IPS DF 6.9 (cell line): ENCODE measurements at places on chromosomes 6 and 20.

DNA sequence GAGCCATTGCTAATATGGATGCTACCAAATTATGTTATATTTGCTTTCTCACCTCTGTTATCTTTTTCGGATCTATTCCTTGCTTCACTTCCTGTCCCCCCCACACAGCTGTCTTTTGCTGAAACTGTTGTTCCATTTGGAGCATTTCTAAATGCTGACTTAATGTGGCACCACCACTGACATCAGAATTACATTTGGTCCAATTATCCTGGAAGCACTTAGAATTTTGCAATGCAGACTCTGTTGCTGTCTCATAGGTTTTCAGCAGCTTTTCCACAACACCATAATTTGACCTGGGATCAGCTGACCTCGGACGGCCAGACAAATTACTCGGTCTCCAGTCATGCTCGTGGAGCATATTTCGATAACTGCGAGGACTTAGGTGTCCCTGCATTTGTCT lies 12.8 kb downstream of the KIAA0408 start:
- no peak for DNase-seq

DNA sequence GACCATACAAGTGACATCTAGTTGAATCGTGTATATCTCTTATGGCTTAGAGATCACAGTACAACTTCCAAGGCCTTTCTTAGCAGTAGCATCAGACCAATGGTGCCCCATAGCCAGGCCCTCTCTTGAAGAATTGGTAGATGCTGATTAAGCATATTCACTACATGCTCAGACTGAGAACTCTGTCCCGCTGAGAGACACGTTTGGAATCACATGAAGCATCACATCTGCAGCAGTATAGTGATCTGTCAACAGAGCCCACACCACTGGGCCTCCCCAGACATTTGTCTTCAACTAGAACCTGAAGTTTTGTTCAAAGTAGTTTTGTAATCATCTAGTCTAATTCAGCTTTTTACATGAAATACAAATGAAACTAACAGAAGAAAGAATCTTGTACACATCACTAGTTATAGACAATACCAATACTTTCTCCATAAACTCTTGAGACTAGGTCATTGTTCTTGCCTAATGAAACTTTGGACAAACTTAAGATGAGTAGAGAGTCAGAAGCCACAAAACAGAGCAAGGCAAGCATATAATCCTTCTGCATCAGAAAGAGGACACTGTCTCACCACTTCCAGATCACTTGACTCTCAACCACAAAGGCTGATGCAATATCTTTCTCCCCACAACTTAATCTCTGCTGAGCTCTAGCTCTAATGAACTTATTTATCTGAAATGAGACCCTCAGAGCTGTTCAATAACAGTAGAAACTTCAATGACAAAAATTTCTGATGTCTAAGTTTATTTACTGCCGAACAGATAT lies 182.7 kb downstream of the TBX18 start:
- DNase-seq = no peak

DNA sequence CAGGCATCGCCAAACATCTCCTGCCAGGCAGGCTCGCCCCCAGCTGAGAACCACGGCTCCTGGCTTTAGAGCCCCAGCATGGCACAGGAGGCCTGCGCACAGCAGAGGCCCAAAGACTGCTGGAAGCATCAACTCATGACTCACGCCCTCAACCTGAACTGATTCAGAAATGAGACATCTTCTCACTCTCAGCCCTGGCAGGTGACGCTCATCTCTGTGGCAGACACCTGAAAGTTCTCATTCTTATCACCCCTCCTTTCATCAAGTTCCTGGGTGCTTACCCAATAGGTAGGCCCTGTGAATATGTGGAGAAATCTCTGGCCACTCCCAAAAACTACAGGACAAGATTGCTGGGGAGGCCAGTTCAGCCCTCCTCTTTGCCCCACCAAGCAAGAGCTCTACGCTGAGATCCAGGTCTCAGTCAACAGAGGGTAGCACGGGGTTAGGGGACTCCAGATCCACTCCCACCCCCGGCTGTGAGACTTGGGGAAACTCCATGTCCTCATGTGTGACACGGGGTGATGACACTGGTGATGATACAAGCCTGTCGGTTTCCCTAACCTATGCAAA lies 11.3 kb downstream of the NFATC2 start:
- DNase-seq = no peak

DNA sequence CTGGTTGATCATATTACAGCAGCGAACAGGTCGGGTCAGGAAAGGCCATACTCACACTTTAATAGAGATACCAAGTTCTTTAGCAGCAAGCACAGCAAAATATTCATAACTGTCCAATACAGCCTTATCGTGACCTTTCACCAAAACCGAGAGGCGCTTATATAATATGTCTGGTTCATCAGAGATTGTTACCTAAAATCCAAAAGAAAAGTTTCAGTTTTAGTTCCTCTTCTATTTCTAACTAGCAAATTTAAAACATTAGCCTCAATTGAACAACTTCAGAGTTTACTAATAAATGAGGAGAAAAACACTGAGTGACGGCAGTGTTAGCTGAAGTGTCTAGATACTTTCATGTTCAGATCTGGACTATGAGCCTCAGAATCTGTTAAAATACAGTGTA lies 5.9 kb downstream of the MRPS10 start:
- no peak for DNase-seq

DNA sequence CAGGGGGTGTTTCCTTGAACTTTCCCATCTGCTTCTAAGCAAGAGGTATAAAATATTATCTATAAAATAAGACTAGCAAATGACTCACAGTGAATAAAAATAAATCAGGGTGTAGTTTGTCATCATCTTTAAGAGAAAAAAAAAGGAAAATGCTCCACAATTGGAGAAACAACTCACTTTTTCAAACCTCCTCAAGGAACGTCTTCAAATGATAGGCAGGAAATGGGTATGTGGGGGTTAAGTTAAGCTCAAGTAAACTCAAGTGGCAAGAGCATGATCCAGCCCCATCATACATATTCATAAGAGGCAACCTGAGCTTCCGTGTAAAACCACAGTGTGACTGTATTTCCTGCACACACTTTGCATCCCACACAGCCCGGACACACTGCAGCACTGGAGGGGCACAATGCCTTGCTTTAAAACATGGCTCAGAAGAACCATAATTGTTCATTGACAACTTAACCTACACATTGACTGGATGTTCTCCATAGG lies 58.5 kb upstream of the CEP85L start:
- no peak for DNase-seq

DNA sequence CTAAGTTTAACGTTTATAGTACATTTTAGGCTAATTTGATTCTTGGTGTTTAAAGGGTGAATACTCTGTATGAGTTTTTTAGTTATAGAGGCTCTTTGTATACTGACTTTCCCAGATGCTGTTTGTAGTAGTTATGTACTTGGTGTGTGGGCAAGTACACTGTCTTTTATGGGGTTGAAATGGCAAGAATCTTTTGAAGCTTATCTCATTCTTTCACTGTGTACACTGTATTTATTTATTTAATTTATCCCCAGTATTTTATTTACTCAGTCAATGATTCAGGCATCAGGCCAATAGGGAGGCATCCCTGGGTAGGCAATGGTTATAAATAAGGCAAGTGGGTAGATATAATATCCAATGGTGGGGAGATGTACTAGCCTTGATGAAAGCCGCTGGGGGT lies 277.0 kb upstream of the PTCHD4 start:
- DNase-seq = no peak

GRCh38 chr20:23255716-23256385 lies 94.7 kb upstream of the NXT1 start:
- no peak for DNase-seq

- no peak for DNase-seq
Observed at GRCh38 chr20:57738484-57738883, 28.7 kb upstream of the PMEPA1 start.

GRCh38 chr6:168381726-168382458 lies 59.1 kb upstream of the SMOC2 start:
- DNase-seq = no peak

DNA sequence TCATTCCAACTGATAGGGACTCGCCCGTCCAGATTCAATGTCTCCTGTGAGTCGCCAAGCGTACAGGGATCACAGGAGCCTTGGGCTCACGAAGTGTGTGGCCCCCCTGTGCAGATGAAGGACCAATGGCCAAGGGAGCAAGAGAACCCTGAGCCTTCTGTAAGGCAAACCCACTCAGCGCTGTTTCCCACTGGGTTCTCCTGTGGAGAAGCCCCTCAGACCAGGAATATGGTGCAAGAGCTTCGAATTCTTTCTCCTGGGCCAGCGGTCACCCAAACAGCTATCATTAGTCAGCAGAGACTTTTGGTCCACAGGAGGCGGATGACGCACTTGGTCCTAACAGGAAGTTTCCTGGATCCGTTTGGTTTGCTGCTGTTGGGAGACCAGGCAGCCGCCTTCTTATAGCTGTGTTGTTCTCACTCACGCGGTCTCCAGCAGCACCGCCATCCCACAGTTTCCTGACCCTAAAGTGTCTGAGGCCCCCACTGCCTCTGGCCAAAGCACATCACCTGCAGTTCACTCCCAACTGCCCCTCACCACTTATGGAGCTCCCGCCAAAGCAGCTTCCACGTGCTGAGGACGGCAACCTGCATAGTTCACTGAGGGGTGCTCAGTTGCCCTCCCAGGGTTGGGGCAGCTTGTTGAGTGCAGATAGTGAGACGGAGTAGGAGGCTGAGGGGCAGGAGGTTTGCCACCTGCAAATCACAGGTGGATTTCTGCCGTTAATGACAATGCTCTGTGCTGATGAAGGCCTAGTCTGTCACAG lies 268.6 kb downstream of the ERMARD start:
- no peak for DNase-seq

DNA sequence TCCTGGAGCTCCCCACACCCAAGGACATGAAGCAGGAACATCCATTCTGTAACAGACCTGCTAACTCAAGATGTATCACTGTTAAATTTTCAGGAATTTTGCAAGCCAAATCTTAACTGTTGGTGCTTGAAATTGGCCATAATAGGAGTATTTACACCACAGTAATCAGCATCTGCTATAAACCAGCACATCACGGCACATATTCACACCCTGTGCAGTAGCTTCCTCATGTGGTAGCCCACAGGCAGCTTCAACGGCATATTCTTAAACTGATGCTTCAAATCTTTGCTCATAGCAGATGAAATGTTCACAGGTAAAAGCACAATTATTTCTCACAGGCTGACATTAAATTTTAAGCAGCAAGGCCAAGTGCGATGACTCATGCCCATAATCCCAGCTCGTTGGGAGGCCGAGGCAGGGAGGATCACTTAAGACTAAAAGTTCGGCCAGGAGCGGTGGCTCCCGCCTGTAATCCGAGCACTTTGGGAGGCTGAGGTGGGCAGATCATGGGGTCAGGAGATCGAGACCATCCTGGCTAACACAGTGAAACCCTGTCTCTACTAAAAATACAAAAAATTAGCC lies 43.5 kb upstream of the LYRM2 start:
- no peak for DNase-seq

- no peak for DNase-seq
Observed at GRCh38 chr6:162690158-162690557, 37.4 kb downstream of the PRKN start.

DNA sequence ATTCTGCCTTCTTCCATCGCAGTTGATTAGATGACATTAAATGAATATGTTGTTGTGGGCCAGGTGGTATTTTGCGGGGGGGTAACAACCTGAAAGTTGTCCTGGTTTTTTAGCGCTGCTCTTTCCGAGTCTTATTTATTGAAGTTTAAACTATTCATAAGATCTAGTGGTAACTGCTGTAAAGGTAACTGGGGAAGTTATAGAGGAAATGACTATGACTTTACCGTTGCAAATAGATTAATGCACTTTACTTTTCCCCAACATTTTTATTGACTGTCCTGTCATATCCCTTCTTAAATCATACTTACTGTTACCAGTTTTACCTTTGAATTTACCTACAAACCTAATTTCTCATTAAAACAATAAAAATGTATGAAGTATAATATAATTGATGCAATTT lies 173.4 kb downstream of the ARID1B start:
- DNase-seq = no peak

DNA sequence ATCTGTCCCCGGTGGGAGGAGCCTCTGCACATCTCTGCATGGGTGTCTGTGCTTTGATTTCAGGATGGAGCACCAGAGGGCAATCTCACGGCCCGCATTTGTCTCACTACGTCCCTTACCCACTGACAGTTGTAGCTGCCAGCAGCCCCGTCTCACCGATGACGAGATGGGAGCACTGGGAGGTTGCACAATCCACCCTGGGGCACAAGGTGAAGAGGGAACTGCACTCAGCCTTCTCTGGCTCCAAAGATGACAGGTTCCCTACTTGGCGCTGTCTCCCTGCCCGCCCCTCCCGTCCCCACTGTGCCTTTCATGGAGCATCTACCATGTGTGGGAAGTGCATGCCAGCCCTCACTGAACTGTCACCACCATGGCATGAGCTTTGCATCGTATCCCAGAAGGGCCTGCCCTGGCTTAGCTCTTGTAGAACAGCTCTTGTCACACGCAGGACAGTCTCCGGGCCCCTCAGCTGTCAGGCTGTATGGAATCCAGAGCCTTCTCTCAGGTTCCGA lies 99.9 kb upstream of the PMEPA1 start:
- DNase-seq = no peak

GRCh38 chr20:32454164-32455145 lies 96.3 kb downstream of the ASXL1 start:
- no peak for DNase-seq

- DNase-seq = no peak
Observed at GRCh38 chr6:5989141-5989723, 17.5 kb downstream of the NRN1 start.

DNA sequence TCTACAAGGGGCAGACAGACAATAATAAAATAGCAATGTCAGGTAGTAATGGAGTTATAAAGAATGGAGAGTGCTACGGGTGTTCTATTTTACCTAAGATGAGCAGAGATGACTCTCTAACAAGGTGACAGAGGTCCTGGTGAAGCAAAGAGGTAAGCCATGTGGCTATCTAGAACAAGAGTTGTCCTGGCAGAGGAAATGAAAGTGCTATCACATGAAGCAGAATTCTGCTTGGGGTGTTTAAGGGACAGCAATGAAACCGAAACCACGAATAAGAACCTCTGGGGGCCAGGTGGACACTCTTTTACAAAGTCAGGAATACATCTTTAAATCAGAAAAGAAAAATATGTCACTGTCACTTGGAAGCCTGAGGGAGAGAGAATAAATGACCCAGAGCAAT lies 37.9 kb upstream of the IRAK1BP1 start:
- DNase-seq = no peak

- no peak for DNase-seq
Observed at GRCh38 chr6:3568396-3569082, 111.7 kb upstream of the SLC22A23 start.

GRCh38 chr20:36717657-36718056 lies 28.2 kb downstream of the NDRG3 start:
- DNase-seq = no peak

- no peak for DNase-seq
Observed at GRCh38 chr6:32852018-32852843, 1.3 kb downstream of the TAP1 start.
